ENCODE measurements at places on chromosomes 1 and 21. TPM values are rescaled to one million over a fixed set of nuclear protein-coding genes. Genes with fewer than 3 reads are reported as not detected.

TOR3A gene
- total RNA-seq = 56.1 TPM

DNA sequence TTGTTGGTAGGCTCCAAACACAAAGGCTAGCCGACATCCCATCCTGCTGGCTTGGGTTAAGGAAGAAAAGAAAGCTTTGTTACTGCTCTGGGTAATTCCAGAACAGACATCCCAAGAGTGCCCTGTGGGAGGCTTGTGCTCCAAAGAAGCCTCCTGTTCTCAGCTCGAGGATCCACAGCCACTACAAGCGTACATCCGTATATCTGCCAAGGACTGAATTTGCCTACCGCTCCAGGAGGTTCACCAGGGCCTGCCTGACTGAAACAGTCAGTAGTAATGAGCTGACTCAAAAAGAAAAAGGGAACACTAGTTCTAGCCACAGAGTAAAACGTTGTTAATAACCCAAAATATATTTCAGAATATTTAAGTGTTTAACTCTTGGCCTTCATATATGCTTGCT, 24.8 kb upstream of the MUTYH start:
- DNase-seq = no peak

DNA sequence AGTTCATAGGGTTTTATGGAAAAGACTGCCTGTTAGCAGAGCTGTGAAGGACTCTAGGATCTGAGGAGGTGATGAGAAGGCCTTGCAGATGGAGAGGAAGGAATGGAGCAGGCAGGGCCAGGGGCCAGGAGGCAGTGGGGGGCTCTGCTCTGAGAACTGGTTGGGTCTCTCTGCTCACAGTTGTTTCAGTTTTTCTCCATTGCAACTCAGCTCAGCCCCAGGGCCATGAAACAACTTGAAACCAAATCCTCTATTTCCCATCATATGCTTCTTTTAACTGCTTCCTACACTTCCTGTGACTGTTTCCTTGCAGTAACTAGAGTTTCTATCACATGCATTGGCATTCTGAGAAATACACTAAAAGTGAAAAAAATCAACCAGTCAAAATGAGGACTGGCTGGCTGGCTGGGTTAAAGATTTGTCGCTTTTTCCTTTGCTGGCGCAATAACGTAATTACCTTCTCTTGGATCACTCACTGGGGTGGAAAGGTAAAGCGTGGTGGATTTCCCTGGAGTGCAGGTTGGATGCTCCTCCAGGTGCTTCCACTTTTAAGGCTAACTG, 172.0 kb downstream of the CDC7 start:
- no peak for DNase-seq

DNA sequence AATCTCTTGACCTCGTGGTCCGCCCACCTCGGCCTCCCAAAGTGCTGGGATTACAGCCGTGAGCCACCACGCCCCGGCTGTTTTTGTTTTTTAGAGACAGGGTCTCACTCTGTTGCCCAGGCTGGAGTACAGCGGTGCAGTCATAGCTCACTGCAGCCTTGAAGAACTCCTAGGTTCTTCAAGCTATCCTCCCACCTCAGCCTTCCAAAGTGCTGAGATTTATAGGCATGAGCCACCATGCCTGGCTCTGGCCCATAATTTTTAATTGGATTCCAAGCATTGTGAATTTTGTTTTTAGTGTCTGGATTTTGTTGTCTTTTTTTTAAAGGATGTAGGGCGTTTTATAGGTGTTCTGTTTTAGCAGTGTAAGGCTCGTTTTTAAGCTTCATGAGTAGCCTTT, 28.6 kb upstream of the TXLNA start:
- no peak for DNase-seq

DNA sequence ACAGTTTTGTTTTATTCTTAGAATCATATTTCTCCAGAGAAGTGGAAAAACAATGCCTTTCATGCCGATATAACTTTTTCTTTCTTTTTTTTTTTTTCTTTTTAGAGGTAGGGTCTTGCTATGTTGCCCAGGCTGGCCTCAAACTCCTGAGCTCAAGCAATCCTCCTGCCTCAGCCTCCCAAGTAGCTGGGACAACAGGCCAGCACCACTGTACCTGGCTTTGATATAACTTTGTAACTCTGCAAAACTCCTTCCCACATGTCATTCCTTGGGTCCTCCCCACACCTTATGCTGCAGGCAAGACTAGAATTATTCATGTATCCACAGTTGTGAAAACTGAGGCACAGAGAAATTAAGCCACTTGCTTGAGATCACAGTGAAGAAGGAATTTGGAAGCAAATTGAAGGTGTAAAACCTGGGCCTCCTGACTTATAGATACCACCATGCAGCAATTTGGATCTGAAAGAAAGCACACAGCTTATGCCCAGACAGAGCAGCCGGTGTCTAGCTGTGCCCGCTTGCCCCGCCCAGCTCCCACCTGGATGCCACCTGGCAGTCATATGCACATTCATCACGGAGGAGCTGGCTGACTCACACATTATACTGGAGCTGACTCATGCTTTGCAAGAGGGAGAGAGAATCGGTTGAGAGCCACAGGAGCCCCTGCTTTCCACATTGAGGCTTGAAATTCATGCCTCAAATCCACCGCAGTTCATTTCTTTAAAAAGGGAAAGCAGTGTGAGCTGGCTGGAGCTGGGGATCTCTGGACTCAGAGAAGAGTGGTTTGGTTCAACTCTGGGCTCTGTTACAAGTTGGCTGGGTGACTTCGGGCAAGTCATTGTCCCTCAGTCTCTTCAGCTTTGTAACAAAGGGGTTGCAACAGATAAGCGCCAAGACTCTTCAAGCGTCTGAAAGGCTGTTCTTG, 8.3 kb upstream of the SLC2A1 start:
- DNase-seq = no peak

ADGRB2 gene
- 0.07 TPM for total RNA-seq

SLC30A10 gene
- not detected for total RNA-seq

- no peak for DNase-seq
Observed at GRCh38 chr21:26188422-26188821, 17.9 kb upstream of the APP start.

DNA sequence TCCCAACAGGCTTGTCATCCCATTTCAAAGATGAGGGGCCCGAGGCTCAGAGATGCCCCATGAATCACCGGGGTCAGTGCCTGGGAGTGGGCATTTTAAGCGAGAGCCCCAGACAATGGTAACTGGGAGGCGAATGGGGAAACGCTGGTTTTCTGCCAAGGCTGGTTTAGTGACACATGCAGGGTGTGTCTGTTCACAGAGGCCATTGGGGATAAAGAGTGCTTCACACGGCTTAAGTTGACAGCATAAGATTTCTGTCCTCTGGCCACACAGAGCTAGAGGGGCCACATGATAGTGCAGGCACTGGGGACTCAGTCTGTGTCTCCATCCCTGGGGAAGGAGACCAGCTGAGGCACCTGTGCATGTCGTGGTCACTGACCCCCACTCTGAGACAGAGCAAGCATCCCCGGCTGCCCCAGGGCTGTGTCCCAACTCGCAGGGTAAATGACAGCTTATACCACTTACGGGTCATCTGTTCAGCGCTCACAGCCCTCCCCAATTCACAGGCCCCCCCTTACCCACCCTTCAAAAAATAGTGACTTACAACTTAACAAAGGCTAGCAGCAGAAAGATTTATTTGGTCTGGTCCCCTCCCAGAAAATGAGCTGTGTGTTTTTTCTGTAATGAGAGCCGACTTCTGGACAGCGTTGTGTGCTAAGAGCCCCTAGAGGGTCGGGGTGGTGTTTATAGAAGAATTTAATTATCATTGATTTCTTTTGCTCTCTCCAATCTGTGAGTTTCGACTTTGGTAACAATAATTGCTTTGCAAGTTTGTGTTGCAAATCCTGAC, 34.9 kb upstream of the ARHGEF16 start:
- no peak for DNase-seq

DNA sequence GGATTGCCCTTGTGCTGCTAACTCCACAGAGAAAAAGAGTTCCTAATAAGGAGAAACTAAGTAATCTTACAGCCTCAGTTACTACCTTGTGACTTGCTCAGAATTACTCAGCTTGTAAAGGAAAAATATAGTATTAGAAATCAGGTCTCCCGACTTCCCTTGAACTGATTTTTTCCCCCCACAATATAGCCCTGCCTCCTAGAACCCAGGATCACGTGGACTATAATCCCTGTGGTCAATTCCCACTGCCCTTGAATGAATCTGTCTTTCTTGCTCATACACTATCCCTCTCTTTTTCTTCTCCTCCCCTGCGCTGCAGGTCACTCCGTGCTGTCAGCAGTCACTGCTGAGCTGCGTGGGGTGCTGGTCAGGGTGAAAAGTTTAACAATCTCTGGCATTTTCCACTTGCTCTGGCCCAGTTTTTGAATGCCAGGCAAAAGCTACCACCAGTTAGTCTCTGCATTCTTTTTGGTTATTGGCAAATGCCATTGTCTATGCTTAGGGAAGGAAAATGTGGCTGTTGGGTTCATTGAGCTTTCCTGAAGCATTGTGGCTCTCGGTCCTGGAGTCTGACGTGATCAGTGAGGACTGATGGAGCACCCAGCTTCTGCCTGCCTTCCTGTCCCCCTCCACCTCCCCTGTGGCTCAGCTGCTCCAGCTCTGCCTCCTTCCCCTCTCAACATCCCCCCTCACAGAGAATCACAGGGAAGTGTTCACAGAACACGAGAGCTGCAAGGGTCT, 1.9 kb upstream of the MYOC start:
- DNase-seq = no peak

- no peak for DNase-seq
Observed at GRCh38 chr1:116439701-116440100, 66.7 kb downstream of the ATP1A1 start.

GRCh38 chr1:157085421-157085820, 14.2 kb downstream of the ETV3L start:
- no peak for DNase-seq

GRCh38 chr21:39660191-39660980, 47.6 kb downstream of the B3GALT5 start:
- DNase-seq = no peak

DNA sequence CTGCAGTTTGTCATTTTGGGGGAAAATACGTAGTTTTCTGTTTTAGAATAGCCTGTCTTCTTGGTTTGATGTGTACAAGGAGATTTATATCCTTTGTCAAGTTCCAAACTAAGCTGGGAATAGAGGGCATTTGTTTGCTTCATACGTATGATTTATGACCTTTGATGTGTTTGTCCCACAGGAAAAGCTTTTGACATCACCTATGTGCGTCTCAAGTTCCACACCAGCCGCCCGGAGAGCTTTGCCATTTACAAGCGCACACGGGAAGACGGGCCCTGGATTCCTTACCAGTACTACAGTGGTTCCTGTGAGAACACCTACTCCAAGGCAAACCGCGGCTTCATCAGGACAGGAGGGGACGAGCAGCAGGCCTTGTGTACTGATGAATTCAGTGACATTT, 79.9 kb downstream of the LAMC1 start:
- DNase-seq = no peak

Measured in activated CD8-positive, alpha-beta memory T cell treated with anti-CD3 and anti-CD28 coated beads, Interleukin-2, amount 10 ng/mL, durations not matched to agents 7 days and 5 days (primary cell).